ENCODE measurements at places on chromosomes 5 and 9.

GRCh38 chr9:6905850-6906375 is 148.1 kb downstream of the KDM4C start:
- no peak for DNase-seq

- DNase-seq: peak; percentile 47
Observed at GRCh38 chr5:14351845-14352712, 208.9 kb downstream of the TRIO start.

- DNase-seq: no peak
Observed at GRCh38 chr5:1960595-1961303, 78.0 kb upstream of the IRX4 start.

- no peak for DNase-seq
Observed at GRCh38 chr5:58013542-58014258, 446.2 kb downstream of the PLK2 start.

GRCh38 chr9:34498553-34498952 is 24.2 kb downstream of the ENHO start:
- no peak for DNase-seq

DNA sequence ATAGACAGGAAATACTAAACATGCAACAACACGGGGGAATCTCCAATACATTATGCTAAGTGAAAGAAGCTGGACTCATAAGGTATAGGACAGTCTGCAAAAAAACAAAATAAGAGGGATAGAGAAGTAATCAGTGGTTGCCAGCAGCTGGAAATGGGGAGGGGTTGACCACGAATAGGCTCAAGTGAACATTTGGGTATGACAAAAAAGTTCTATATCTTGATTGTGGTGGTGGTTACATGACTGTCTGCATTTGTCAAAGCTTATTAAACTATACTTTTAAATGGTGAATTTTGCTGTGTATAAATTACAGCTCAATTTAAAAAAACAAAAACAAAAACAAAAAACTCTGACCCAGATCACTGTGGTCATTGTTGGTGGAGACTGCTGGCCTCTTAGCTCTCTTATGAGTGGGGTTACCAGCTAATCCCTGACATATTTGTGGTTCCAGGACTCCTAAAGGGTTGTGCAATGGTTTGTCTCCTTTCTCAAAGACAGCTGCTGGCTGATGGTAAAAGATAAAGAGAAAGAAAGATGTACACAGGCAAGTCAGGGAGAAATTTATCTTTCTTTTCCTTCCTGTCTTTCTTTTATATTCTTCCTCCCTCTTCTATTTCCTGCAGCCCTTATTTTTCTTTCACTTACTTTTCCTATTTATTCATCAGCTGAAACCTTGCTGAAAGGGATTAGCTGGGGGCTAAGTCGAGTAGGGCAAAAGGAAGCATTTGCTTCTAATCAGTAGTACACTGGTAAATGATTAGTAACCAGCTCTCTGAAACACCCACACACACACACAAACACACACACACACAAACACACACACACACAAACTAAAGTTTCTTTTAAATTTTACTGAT is 42.6 kb upstream of the APC start:
- DNase-seq: no peak

- peak; percentile 82 for DNase-seq
Observed at GRCh38 chr9:752201-752600, 89.3 kb upstream of the DMRT1 start.

- no peak for DNase-seq
Observed at GRCh38 chr5:16260000-16260399, 80.4 kb upstream of the MARCHF11 start.

DNA sequence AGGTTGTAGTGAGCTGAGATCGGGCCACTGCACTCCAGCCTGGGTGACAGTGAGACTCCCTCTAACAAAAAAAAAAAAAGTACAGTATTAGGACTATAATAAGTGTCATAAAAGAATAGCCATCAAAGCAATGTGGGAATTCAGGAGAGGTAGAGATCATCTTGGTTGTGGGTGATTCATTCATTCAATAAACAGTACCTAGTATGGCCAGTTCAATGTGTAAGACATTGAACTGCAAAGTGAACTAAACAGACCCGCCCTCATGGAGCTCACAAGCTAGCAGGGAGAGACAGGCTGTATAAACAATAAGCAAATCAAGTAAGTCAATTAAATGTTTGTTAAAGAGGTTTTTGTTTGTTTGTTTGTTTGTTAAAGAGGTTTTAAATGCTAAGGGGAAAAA is 146.1 kb upstream of the RANBP3L start:
- DNase-seq: no peak

DNA sequence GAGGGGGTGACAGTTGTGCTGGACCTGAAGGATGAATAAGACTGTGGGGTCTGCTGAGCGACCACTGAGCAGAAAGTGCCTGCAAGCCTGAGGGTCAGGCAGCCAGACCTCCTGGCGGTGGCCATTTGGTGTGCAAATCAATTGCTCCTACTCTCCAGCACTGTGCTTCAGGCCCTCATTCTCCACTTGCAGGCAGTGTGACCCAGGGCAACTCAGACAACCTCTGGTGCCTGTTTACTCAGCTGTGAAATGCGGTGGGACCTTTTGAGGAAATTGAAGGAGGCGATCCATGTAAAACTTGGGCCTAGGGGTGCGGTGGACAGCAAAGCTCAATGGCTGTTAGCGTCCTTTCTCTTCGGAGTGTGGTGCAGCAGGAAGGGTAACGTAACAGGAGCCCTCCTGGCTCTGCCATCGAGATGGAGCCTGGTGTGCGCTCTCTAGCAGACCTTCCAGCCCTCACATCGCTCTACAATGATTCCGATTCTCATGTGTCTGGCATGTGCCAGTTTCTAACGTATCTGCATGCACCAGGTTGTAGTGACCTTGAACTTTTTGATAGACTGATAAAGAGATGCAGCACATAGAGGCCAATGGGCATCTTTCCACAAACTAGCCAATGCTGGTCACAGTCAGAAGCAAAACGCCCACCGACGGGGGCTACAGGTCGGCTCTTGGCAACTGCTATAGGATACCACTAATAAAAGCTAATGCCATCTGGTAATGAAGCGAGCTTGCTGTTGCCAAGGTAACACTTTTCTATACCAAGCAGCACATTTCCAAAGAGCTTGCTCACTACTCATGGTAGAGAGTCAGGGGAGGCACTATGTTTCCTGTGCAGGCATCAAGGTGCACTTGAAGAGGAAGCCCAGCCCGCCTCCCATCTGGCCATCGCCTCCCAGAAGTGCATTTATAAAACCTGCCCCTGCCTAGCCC is 159.7 kb upstream of the RAPGEF1 start:
- DNase-seq: no peak

DNA sequence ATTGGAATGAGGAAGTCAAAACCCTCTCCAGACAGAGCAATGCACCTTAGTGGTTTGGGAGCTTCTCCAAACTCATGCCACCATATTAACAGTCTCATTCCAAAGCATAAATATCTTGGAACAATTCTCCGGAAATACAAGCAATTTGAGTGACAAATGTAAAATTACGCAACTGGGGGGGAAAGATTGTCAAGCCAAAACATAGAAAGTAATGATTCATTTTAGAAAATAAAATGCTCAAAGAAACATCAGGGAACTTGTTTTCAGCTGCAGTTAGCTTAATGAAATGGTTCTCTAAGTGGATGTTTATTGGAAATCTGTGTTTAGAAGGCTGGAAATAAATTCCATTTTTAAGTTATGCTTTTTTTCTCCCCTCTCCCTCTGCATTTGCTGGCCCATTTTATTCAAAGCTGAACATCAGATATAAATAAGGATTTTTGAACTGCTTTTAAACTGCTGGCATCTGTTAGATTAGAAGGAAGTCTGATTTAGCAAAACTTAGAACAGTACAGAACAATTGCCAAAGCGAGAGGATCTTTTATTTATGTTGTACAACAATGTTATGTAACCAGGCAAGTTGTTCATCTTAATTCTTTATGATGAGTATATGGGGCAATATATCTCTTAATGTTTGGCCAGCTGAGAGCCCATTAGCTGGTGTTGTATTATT is 551.9 kb downstream of the PRELID2 start:
- DNase-seq: no peak

DNA sequence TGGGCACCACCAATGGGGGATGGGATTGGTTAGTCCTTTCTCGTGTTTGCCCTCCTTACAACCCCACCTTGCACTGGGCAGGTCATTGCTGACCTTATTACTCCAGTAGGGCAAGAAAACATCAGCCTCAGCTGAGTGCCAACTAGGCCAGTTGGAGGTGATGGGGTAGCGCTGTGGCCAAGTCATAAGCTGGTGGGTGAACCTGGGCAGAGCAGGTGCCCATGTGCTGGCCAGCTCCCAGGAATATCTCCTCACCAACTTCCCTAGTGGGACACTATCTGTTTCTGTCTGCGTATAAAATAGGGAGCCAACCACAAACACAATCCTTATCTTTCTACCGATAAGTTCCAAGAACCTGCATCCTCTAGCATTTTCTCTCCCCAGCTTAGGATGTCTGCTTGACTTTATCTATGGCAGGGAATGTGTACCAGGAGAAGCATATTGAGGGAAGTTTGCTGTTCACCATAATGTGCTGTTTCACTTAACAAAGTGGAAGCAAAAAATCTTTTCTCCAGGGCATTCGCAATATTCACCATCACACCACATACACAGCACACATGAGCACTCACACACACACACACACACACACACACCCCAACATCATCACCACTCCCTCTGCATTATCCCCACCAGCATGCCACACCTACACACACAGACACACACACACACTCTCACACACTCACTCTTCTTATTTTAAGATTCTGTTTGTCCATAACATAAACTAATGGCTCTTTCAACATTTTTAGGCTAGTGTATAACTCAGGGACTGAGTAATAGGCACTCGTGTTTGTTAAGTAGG is 390.0 kb downstream of the ENC1 start:
- DNase-seq: no peak

GRCh38 chr5:141705469-141705868 is 23.4 kb upstream of the ARAP3 start:
- no peak for DNase-seq

DNA sequence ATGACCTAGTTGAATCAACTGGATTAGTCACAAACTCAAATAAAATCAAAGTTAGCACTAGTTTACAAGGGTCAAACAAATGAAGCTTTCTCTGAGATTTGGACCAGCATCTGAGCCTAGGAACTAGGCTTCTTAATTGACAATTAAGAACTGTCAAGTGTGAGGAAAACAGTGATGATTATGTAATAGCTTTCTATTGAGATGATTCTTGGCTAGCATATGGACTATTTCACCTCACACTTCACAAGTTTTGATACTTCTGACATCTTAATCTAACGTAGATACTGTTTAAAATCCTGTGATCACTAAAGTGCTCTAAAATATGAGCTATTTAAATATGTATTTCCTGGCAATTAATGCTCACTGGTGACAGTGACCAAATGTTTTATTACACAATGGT is 542.9 kb downstream of the EFNA5 start:
- DNase-seq: no peak

GRCh38 chr9:134561427-134562145 is 80.0 kb upstream of the COL5A1 start:
- no peak for DNase-seq

DNA sequence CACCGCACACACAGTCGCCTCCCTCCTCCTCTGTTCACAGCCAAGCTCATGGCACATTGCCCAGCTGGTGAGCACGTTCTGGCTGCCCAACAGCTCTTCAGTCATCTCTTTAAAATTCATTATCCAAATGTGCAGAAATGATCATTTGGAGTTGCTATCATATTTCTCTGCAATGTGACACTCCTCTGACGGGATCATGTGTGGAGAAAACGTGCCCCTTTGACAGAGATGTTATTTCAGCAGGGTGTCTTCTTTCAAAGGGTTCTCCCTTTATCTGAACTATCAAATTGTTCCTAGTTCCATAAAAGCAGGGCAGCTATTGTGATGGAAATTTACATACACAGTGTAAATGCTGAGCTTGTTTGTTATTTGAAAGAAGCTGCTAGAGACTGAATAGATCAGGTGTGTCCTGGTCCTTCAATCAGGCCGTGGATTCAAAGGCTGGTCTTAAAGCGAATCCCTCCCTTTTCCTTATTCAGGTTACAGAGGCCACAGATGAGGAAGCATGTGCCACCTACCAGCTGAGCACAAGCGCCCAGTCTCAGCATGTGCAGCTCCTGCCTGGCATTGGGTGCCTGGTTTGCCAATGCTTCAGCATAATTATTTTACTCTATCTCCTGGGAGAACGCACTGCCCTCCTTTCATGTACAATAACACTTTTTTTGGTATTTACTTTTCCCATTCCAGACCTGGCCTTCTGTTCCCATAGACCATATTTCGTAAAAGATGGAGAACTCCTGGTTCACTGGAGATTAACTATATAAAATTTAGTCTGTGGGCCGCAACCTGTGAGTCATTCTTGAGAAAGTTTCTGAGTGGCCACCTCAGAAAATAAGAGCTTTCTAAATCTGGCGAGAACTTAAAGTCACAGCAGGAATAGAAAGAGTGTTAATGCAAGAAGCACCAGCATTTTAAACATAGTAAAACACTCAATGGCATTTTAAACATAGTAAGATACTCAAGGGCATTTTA is 433.7 kb downstream of the ENC1 start:
- DNase-seq: no peak

- no peak for DNase-seq
Observed at GRCh38 chr5:129405222-129405621, 54.9 kb upstream of the ADAMTS19 start.

DNA sequence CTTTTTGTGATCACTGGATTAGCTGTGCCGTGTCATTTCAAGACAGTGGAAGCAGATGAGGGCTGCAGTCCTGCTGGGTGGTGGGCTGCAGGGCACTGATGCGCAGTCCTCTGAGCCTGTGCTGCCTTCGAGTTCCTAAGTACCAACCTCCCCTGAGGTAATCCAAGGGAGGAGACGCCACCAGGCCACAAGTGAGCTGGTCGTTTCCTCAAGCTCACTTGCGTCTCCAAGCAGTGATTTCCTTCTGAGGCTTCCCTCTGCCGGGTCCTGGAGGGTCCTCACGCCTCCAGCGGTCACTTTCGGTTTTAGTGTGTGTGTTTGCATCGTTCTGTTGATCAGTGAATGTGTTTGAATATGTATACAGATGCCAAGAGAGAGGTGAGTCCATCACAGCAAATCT is 115.7 kb downstream of the TRIO start:
- no peak for DNase-seq

- no peak for DNase-seq
Observed at GRCh38 chr5:146699664-146700418, 178.7 kb downstream of the PPP2R2B start.
